Stimulated activated CD8-positive, alpha-beta memory T cell treated with anti-CD3 and anti-CD28 coated beads, Interleukin-4, amount 100 ng/mL, for 4 hours (primary cell): ENCODE measurements at places on chromosomes 1 and 21.

- DNase-seq, result no peak
Observed at GRCh38 chr1:109134423-109134822, 20.5 kb downstream of the ELAPOR1 start.

DNA sequence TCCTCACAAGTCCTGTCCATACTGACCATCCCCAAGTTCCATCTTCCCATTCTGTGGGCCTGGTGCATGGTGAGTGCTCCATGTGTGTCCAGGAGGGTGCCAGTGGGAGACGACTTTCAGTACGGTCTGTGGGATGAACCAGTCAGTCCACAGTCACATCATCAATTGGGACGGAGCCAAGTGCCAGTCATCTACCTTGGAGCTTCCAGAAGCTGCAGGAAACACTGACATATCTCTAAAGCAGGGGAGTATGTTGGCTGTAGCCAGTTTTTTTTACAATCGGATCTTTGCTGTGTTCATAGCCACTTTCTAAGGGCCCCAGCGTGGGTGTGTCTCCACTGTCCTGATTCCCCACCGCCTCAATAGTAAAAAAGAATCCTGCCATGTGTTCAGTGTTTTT is 13.6 kb upstream of the TRIM17 start:
- DNase-seq, result no peak

DNA sequence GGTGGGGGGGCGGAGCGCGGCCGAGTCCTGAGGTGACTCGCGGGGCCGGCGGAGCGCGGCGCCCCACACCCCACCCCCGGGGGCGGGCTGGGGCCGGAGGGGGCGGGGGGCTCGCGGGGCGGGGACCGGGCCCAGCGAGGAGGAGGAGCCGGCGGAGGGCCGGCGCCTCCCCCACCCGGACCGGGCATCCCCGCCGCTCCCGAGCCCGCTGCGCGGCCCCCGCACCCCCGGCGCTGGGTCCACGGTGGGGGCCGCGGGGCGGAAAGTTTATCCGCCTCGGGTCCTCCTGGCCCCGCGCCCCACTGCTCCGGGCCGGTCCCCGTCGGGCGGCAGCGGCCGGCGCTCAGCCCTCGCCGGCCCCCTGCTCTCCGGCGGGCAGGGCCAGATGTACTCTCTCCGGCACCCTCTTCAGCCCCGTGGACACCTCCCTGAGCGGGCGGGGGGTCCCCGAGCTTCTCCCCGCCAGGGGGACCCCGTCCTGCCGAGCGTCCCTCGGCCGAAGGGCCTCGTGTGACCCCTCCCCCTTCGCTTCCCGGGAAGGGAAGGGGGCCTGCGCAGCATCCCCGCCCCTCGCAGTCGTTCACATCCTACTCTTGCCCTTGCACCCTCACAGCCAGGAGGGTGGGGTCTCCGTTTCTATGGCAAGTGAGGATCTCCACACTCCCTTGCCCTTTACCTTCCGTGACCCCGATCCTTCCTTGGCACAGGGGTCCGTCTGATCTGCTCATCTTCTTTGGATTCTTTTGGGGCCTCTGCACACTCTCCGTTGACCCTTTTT is 663 bp downstream of the CAMTA1 start:
- DNase-seq, result no peak

DNA sequence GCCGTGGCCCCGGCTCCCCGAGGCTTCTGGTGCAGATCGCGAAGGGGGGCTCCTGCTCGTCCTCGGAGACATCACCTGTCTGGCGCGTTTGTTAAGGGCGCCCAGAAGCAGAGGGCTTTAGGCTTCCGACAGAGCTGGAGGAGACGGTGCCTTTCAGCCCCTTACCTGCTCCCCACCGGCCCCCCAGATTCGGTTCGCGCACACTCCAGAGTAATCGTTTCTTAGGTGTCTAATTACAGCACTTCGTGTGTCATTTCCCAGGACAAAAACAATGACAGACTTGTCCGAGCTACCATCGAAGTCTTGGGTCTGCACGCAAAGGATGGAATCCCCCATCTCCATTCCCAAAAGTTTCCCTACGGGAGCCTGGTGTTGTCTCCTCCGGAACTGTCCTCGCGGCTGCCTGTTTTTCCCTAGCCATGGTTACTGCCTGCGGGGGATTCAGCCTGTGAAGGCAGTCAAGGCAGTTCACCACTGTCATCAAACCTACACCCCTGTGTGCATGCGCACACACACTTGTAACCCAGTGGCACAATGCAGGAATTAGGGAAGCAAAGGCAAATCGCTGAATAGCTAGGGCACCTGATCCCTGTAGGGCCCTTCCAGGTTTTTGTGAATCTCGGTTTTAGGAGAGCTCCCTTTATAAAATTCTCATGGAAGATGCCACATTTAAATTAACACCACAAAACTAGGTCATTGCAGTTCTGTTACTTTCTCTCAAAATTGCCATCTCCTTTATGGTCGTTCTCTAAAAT is 738 bp upstream of the CDC42BPA start:
- no peak for DNase-seq
